NK-92 treated with Interleukin-12 subunit alpha and Interleukin-12 subunit beta, amount 100 ng/mL, for 24 hours (cell line): ENCODE measurements at places on chromosomes 16 and 17.

- no peak for DNase-seq
Observed at GRCh38 chr17:1164935-1165556, 14.7 kb downstream of the ABR start.

DNA sequence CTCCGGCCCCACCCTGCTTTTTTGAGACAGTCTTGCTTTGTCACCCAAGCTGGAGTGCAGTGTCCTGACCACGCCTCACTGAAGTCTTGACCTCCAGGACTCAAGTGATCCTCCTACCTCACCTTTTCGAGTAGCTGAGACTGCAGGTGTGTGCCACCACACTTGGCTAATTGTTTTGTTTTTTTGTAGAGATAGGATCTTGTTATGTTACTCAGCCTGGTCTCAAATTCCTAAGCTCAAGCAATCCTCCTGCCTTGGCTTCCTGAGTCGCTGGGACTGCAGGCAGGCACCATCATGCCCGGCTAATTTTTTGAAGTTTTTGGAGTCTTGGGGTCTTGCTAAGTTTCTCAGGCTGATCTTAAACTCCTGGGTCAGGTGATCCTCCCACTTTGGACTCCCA, 206.7 kb downstream of the SHISA9 start:
- no peak for DNase-seq

DNA sequence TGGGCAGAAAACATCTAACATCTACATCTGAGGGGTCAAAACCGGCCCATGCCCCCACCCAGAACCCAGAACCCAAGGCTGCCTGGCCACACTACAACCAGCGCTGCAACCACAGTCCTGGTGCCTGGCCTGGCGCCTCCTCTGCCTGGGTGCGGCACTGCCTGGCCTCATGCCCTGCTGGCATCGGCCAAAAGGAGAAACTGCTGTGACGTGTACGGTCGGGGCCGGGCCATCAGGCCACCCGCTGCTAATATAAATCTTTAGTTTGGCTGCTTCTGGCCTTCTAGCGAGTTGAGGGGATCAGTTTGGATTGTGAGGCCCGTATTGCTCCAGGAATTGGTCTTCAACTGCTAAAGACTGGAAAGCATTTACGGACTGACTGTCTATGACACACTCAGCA, 22.8 kb downstream of the TMEM204 start:
- DNase-seq, result no peak

GRCh38 chr16:81275064-81275532, 36.6 kb downstream of the BCO1 start:
- DNase-seq, result no peak

DNA sequence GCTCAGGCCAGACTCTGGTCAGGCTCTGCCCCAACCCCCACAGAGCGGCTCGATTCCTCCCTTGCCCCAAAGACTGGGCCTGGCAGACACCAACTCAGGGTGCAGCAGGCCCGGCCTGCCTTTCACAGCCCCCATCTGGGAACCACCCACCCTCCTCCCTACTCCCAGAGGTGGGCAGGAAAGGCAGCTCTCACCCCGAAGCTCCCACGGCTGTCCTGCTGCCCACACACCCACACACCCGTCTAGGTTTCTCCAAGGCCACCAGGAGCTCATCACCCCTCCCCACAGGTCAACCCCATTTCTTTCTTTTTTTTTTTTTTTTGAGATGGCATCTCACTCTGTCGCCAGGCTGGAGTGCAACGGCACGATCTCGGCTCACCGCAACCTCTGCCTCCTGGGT, 3.8 kb downstream of the CEP131 start:
- DNase-seq, result no peak

GRCh38 chr16:31242206-31242605, 17.6 kb upstream of the ITGAM start:
- no peak for DNase-seq

- DNase-seq, result no peak
Observed at GRCh38 chr16:88286301-88286923, 96.3 kb upstream of the ZNF469 start.

- no peak for DNase-seq
Observed at GRCh38 chr17:77849239-77849638, 109.3 kb upstream of the TNRC6C start.

GRCh38 chr16:29290631-29291247, 115.8 kb downstream of the NPIPB11 start:
- no peak for DNase-seq

DNA sequence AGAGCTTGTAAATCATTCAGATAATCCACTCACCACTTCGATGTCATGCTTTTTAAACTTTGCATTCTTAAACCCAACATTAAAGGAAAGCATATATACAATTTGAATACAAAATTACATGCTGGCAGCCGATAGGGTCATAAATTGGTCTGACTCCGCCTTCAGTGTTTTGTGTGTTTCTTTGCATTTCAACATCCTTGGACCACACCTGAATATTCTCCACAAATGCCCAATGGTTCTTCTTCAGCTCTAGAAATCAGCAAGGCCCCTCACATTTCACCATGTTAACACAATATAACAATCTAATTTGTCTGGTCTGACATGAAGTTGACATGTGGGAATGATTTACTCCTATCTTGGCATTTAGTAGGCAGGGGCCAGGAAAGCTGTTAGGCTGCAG, 17.1 kb downstream of the SETD6 start:
- no peak for DNase-seq

- no peak for DNase-seq
Observed at GRCh38 chr17:50214976-50215760, 13.7 kb upstream of the COL1A1 start.

DNA sequence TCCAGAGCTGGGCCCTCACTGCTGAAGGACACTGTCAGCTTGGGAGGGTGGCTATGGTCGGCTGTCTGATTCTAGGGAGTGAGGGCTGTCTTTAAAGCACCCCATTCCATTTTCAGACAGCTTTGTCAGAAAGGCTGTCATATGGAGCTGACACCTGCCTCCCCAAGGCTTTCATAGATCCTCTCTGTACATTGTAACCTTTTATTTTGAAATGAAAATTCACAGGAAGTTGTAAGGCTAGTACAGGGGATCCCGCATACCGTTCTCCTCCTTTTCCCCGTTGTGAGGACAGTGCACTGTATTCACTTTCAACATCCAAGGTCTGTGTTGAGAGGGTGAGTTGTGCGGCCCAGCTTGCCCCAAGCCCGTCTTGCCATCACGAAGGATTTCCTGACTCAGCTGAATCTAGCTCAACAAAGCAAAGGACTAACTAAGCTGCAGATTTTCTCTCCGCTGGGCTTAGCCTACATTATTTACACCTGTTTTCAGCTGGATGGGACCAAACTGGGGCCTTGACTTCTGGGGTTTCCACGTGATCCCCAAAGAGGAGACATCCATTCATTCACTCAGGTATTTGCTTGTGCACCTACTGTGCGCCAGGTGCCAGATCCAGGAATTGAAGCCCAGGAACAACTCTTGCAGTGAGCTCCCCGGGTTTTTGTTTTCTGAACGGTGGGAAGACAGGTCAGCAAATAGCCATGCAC, 5.2 kb upstream of the TMEM235 start:
- no peak for DNase-seq

- peak; percentile 27 for DNase-seq
Observed at GRCh38 chr17:50661795-50662391, 27.2 kb downstream of the ABCC3 start.

- no peak for DNase-seq
Observed at GRCh38 chr17:81026266-81027036, 8.5 kb upstream of the BAIAP2 start.

DNA sequence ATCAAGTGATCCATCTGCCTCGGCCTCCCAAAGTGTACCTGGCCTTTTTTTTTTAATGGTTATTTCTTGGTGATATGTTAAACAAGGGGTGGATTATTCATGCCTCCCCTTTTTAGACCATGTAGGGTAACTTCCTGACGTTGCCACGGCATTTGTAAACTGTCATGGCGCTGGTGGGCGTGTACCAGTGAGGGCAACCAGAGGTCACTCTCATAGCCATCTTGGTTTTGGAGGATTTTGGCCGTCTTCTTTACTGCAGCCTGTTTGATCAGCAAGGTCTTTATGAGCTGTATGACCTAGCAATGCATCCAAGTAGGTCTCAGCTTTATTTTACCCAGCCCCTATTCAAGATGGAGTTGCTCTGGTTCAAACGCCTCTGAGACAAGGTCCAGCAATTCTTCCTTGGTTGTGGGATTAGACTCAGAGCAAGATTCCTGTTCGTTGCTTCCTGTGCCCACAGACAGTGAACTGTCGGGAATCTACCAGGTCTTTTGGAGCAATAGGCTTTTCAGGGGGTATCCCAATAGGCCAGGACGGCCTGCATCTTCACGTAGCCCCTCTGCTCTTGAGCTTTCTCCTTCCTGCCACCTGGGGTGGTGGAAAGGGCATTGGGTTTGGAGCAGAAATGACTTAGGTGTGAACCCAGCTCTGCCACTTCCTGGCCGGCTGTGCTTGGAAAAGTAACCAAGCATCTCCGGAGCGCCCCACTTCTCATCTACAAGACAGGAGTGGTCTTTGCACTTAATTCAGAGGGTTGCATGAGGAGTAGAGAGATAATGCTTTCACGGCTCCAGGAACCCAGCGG, 52.9 kb upstream of the SEC14L1 start:
- DNase-seq, result no peak

GRCh38 chr16:88748364-88748763, 36.7 kb downstream of the PIEZO1 start:
- no peak for DNase-seq

- DNase-seq, result no peak
Observed at GRCh38 chr17:50468304-50469207, at the start of gene CHAD. Gene CHAD, minus strand, starts transcription at chr17:50468880. Its CDS starts 67 bp downstream, at chr17:50468813.

DNA sequence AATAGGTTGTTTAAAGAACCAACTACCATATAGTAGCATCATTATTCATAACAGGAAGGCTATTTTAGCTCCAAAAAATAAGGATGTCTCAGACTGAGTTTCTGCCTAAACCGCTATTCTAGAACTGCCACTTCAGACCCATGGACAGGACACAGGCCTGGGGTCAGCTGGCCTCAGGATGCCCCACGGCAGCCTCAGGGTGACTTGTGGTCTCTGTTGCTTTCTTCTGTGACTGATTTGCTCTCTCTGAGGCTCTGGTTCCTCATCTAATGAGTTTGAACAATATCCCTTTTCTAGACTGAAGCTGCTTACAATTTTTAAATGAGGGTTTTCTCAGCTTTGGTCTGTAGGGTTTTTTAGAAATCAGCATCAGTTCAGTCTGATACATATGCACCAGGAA, 31.8 kb upstream of the IRF8 start:
- no peak for DNase-seq

- DNase-seq, result no peak
Observed at GRCh38 chr17:33615861-33616260, 322.8 kb upstream of the ASIC2 start.

GRCh38 chr17:55202896-55203295, 61.9 kb upstream of the HLF start:
- no peak for DNase-seq

- DNase-seq, result no peak
Observed at GRCh38 chr16:28183484-28183883, 28.3 kb downstream of the XPO6 start.

DNA sequence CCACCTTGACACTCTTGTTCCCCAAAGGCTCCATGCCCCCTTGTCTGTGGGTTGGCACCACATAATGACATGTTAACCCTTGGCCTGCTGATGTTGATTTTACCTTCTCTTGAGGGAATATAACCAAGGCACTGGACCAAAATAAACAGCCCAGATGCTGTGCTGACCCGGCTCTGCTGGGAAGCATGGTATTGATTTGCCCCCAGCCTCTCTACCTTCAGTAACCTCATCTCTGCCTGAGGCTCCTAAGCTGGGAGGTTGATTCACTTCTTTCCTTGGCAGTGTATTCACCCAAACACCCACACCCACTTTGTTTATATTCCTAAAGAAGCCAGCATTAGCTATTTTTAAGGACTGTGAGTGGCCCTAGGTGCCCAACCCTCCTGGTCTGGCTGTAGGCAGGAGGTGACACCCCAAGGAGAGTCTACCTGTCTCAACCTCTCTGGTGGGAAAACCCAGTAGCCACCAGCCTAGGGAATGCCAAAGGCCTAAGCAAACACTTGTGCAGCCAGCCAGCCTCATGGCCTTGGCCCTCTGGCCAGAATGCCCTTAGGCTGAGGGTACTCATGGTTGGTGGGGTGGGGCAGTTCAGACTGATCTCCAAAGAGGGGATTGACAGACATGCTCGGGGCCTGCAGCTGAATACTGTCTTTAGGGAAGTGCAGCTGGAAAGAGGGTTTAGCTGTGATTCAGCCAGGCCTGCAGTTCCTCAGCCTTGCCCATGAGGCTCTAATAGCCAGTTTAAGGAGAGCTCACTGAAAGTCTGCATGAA, 42.7 kb downstream of the GNAO1 start:
- DNase-seq, result no peak

DNA sequence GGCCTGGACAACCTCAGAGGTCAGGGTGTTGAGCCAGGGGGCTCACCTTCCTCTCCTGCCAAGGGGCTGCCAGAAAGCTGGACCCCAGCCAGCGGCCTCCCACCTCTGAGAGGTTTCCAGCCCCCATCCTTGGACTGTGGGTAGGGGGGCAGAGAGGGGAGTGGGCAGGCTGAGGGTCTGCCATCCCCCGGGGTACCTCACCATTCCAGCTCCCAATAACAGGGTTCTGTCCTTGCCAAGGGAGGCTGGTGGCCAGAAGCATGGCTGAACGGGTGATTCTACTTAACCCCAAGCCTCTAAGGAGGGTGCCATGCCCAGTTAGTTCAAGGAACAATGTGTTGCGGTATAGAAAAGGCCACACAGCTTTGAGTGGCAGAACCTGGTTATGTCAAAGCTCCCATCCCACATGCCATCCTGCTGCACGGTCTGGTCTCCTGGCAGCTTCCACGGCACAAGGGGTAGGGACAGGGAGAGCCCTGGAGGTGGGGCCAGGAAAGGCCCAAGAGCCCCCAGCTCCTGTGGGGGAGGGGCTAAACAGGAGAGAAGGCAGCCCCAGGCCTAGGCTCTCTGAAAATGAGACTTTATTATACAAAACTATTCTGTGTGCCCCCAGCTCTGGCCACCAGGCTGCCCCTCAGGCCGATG, 19.8 kb downstream of the B9D1 start:
- no peak for DNase-seq

DNA sequence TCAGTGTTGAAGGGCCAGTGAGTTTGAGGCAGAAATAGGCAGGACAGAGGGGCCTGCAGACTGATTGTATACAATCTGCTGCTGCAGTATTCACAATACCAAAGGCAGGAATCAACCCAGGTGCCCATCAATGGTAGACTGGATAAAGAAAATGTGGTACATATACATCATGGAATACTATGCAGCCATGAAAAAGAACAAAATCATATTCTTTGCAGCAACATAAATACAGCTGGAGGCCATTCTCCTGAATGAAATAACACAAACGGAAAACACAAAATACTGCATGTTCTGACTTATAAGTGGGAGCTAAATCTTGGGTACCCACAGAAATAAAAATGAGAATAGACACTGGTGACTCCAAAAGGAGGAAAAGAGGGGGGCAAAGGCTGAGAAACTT, 485.1 kb downstream of the XYLT1 start:
- no peak for DNase-seq

- no peak for DNase-seq
Observed at GRCh38 chr16:23333034-23333579, 31.0 kb downstream of the SCNN1B start.

- DNase-seq, result no peak
Observed at GRCh38 chr17:5434984-5435383, 4.0 kb downstream of the C1QBP start.
